RPMI8226 (cell line): ENCODE measurements at places on chromosomes 6 and 20.

DNA sequence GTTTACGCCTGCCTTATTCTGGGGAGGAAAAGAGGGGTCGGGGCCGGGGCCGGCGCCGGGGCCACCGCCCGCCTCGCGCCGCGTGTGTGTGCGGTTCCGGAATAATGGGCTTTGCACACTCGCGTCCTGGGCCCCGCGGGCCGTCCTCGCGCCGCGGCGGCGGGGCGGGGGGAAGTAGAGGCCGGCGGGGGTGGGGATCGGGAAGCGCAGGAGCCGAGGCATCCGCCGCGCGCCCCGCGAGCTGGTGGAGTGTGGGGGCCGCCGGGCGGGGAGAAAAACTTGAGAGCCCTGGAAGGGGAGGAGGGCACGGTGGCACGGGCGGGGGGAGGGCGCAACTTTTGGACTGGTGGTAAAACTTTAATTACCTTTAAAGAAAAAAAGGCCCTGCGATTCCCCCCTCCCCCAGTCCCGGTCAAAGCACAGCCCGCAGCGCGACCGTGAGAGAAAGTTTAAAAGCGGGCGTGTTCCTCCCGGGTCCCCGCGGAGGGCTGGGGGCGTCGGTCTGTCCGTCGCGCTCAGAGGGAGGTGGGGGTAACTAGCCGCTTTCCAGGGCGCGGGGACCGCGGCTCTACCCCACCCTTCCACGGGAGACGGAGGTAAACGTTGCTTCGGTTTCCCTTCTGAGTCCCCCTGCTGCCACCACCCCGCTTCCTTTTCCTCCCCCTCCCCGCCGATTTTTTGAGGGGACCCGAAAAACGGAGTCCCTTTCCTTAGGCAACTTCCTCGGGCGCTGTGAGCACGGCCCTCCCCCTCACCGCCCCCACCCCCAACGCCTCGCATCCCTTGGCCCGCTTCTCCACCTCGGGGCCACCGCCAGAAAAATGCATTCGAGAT is 1.9 kb downstream of the L3MBTL3 start:
- DNase-seq, result no peak

GRCh38 chr6:169160091-169160854 is 93.4 kb downstream of the THBS2 start:
- DNase-seq, result no peak

- no peak for DNase-seq
These were observed 49.9 kb downstream of the ILRUN start for GRCh38 chr6:34646714-34647113.

DNA sequence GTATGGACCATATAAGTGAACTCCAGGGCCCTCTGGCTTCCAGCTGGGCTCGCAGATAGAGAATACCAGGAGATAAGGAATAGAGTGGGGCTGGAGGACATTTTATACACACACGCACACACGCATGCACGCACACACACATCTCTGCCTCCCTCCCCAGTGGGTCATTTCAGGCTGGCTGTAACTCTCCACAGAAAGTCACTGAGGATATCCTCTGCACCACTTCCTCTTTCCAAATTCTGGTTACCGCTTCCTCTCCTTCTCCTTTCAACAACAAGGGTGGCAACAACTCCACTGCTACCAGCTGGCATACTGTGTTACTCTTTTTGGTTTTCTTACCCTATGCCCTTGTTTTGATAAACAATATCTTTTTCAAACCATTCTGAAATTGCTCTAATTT is 280.2 kb downstream of the COL12A1 start:
- peak; percentile 9 for DNase-seq

DNA sequence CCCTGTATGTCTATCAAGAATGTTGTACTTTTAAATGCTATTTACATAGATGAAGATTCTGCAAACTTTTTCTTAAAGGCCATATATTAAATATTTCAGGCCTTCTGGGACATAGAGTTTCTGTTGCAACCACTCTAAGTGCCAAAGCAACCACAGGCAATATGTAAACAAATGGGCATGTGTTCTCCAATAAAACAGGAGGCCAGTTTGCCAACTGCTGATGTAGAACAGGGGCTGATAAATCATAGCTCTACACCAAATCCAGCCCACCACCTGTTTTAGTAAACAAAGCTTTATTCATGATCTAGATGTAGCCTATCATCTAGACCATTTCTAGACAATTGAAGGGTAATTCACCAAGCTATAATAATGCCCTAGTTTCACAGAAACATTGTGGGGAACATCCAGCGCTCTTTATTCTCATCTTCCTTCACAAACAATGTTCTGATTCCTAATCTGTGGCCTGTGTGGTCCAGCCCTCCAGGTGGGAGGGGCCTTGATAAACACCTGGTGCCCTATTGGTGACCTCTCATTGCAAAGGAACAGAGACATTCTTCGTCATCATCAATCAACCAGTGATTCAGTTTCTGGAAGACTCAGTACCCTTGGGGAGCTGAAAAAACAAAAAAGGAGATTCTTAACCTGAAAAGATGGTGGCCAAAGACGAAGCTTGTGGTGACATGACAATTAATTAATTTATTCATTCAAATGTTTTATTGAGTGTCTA is 80.2 kb downstream of the PREP start:
- no peak for DNase-seq

DNA sequence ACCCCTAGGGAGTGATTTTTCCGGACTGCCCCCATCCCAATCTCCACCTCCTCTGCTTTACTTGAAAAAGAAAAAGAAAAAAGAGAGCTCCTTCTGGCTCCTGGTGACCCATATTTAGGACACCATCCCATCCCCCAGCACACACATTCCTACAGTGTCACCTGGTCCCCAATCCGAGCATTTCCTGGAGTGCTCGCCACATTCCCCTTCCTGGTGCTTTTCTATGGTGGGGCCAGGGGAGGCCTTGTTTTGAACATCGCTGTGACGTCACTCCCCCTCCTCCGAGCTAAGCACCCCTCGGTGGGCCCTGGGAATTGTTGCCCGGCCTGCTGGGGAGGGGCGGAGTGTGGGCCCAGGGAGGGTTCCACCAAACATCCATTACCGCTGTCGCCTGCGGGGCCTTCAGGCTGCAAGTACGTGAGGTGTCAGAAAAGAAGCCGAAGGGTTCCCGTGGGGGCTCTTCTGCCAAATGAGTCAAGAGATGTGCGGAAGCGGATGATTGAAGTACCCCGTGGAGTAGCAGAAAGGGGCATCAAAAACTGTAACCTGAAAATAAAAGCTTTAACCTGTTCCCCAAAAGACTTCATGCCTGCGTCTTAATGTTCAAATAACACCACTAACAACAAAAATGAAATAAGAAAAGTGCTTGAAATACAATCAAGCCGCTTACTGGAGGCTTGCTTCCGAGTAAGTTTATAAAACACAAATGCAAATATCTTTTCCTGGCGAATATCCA is 2.8 kb upstream of the FOXC1 start:
- DNase-seq, result no peak

- DNase-seq, result no peak
These were observed 35.5 kb downstream of the BANF2 start for GRCh38 chr20:17735206-17735804.

GRCh38 chr6:473768-474452 is 82.4 kb downstream of the IRF4 start:
- DNase-seq, result no peak

GRCh38 chr6:168417191-168417590 is 23.8 kb upstream of the SMOC2 start:
- peak; percentile 70 for DNase-seq

DNA sequence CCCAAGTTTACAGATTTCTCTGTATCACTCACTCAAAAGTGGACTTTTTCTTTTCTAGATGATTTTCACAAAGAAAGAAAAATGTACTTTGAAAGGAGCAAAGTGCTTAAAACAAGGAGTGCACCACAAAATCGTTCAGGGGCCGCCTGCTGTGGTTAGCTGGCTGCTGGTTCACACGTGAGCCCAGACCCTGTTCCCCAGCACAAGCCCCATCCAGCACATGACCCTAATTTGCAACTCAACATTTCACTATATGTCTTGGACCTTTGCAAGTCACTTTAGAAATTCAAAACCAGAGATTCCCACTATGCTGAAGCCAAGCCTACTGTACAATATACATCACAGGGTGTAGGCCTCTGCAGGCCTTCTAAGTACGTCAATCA is 95.5 kb upstream of the NHSL1 start:
- no peak for DNase-seq

GRCh38 chr20:10707791-10708190 is 34.0 kb upstream of the JAG1 start:
- DNase-seq, result no peak

DNA sequence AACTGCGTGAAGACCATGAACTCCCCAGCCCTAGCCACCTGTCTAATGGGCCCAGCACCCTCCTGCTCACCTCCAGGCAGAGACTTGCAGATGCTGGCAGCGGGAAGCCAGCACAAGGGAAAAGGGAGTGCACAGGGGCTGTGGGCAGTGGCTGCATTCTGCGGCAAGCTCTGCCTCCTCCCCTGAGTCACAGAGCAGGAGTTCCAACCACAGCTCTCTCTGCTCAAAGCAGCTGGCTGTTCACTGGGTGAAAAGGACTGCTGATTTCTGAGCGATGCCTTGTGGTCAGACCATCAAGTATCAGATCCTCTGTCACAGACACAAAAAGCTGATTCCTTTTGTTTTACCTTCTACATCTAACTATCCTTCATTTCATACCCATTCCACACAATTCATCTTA is 10.5 kb downstream of the NKX2-2 start:
- DNase-seq, result peak; percentile 83

- DNase-seq, result no peak
These were observed 1.4 kb downstream of the FGD2 start for GRCh38 chr6:37006793-37007339.

DNA sequence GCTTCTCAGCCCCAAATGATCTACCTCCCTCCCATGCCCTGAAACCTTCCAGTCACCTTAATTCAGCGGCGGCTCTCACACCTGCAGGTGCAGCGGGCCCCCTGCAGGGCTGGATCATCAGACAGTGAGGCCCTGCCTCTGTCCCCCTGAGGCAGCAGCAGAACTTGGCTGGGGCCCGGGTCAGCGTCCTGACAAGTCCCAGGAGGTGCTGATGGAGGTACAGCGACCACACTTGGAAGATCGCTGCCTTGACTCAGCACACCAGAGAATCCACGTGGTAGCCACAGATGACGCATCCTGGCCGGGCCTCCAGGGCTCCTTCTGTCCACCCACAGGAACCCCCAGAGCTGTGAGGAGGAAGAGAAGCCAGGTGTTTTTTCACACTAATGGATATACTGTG is 116.4 kb upstream of the THBS2 start:
- no peak for DNase-seq

DNA sequence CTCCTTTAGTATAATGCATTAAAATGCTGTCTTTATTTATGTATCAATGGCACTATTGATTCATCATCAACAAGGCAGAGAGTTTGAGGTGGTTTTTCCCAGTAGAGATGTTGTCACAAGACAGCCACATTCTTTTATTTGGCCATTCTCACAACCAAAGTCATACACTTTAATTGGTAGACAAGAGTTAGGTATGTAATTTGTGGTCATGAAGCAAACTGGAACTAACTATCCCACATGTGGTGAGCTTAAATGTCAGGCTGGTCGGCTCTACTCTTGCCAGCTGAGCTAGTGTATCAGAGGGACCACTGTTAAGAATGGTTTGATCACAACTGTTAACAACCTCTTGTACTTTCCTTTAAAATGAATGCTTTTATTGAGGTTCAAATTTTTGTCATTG is 714.6 kb downstream of the CD109 start:
- DNase-seq, result no peak

DNA sequence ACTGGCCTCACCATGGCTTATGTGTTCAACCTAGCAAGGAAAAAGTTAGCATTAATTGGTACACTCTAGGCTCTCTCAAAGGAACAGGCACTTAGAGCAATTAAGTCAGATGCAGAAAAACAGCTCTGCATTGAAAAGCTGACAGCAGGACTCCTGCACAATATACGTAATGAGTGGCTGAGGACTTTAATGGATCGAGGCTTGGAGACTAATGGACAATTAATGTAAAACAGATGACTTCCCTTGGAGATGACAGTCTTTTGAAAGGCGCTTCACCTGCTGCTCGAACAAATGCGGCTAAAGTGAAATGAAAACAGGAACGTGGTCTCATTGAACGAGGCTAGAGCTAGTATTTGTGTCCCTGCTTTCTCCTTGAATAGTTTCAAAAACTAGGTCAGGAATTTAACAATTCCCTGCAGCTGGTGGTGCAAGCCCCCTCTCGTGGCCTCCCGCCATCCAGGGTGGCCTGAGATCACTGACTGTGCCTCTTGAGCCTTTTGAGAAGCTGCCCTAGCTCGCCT is 137.1 kb downstream of the ELOVL4 start:
- DNase-seq, result no peak

GRCh38 chr6:153131037-153131981 is at the start of gene RGS17:
Gene RGS17, minus strand, starts transcription at chr6:153131282. Its CDS starts 87,264 bp downstream, at chr6:153044018.
- no peak for DNase-seq

GRCh38 chr6:54525731-54526130 is 217.5 kb downstream of the TINAG start:
- DNase-seq, result no peak

DNA sequence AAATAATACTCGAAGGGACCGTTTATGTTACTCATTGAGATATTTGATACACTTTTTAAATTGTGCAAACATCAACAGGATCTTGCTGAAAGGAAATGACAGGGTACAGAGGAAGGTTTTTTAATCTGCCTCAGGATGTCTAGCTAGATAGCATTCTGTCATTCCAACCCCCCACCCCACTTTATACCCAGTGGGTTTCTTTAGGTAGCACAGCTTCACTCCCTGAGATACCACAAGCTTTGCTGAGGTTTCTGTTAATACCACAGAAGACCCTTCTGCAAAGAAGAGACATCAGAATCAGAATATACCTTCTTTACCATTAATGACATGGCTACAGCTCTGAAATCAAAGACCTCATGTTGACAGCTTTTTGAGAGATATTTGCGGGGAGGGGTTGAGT is 1.3 kb downstream of the PHACTR2 start:
- no peak for DNase-seq

DNA sequence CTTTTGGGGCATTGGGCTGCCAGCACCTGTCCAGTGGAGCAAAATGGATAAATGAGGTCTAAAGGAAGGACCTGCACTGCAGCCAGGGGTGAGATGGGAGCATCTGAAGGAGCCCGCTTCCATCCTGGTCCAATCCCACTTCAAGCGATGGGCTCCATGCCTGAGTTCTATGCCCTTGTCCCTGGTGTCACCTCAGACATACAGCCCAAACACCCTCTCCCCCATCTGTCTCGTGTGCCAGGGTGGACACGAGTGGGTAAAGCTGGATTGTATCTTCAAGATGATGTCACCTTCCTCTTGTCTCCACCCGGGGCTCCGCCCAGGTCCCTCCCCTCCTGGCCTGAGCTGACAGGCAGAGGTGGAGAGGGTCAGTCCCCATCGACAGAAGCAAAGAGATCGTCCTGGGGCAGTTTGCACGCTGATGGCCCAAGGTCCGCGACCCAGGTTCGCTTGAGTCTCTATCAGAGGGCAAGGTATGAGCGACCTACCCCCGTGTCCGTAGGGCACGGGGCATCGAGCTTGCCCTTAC is 544 bp downstream of the SMIM29 start:
- peak; percentile 59 for DNase-seq

DNA sequence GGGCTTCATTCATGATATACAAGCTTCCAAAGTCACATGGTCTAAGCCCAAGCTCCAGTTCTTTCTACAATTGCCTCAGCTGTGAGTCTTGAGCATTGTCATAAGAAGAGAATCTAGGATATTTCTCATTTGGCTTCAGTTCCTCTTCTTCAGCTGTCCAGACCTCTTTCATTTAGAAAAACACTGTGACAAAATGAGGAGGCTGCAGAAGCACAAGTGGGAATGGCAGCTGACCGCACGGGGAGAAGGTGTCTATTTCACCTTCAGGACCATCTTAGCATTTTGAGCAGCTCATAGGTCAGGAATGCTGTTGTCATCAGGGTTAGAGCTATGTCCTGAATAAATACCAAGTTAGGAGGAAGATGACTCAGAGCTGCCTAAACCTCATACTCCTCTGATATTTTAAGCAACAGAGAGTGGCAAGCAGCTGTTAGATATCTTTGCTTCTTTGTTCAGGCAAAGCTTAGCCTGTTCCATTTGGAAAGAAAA is 390.1 kb upstream of the CITED2 start:
- DNase-seq, result peak; percentile 73
